ENCODE measurements at places on chromosomes 5 and 9.

DNA sequence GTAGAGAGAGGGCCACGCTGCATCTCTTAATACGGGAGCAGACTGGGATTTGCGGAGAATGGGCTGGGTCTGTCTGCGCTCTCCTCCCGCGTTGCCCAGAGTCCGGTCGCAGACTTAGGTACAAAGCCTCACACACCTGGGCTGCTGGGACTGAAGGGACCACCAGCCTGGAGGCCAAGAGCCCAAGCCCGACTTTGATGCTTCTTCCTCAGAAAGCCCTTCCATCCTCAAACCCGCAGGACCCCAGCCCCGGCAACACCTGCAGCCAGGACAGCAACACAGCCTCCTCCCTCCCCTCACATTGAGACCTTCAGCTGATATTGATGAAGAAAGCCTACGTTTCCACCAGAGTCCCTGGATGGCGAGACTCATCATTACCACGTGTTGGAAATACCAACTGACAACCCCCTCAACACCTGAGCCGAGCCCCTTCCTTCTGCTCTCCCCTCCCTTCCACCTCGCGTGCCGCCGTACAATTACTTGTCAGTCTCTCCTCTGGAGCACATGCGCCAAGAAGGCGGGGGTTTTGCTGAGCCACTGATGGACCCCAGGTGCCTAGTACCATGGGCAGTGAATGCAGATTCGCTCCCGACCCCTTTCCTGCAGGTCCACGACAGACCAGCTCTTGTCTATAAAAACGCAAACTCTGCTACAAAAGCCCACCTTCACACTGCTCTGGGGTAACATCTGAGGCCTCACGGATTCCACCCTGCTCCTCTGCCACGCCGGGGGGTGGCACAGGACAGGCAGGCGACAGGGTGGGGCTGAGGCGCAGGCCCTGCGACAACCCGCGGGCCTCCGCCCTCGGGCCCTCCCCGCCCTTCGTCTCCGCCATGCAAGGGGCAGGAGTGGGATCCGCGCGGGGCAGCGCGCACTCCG is 841 bp downstream of the ASB6 start:
- peaks cover 30% of the 10 kb centered on the region for H3K36me3 ChIP-seq
- no peak for DNase-seq
- H3K27me3 ChIP-seq, result no peaks in the 10 kb centered on the region
- H3K4me3 ChIP-seq, result peak overlapping the region; percentile 81
- peak overlapping the region; percentile 64 for H3K27ac ChIP-seq
- H3K4me1 ChIP-seq, result peaks cover 15% of the 10 kb centered on the region

DNA sequence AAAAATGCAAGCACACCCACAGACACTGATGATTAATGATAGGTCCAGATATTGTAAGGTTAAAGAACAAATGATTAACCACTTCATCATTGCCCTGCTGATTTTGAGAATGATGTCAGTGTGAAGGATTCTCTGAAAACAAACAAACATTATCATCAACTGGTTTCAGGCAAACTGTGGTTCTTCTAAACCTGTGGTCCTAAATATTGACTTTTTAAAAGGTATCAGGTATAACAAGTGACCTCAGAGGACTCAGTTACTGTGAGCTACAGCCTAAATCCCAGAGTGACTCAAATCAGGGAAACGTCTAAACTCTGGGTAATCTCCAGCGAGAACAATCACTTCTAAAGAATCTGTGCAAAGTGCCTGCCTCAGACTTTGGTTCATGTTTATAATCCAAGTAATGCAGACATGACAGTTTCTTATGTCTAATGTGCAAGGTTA is 172.3 kb upstream of the CDH6 start:
- H3K36me3 ChIP-seq, result no peaks in the 10 kb centered on the region
- H3K27ac ChIP-seq, result no peak overlapping the region
- peaks cover 2% of the 10 kb centered on the region for H3K4me1 ChIP-seq
- H3K4me3 ChIP-seq, result no peak overlapping the region
- DNase-seq, result peak; percentile 85

GRCh38 chr9:5442400-5443011 is 4.8 kb upstream of the PLGRKT start:
- no peak overlapping the region for H3K4me3 ChIP-seq
- peak; percentile 66 for DNase-seq
- H3K36me3 ChIP-seq, result no peaks in the 10 kb centered on the region
- H3K27me3 ChIP-seq, result no peaks in the 10 kb centered on the region

DNA sequence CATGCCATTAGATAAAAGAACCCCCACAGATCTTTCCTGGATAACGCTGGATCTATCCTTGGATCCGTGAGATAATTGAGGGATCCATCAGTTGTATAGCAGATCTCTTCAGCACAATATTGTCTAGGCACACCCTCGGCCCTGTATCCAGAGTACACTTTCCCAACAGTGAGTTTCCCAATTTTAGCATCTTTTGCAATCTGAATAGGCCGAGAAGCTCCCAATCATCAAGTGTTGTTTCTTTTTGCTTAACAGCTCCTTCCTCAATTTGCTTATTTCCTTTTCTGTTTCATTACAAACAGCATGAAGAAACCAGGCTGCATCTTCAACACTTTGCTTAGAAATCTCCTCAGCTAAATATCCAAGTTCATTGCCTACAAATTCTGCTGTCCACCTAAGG is 4.4 kb upstream of the SPTLC1 start:
- no peak overlapping the region for H3K4me3 ChIP-seq
- no peak for DNase-seq
- H3K36me3 ChIP-seq, result no peaks in the 10 kb centered on the region
- H3K27me3 ChIP-seq, result no peaks in the 10 kb centered on the region
- H3K4me1 ChIP-seq, result peaks cover 8% of the 10 kb centered on the region

GRCh38 chr9:73689051-73689870 is 537.6 kb downstream of the ANXA1 start:
- H3K27me3 ChIP-seq, result no peaks in the 10 kb centered on the region
- no peaks in the 10 kb centered on the region for H3K36me3 ChIP-seq
- H3K4me1 ChIP-seq, result no peaks in the 10 kb centered on the region
- no peak for DNase-seq
- no peak overlapping the region for H3K4me3 ChIP-seq

DNA sequence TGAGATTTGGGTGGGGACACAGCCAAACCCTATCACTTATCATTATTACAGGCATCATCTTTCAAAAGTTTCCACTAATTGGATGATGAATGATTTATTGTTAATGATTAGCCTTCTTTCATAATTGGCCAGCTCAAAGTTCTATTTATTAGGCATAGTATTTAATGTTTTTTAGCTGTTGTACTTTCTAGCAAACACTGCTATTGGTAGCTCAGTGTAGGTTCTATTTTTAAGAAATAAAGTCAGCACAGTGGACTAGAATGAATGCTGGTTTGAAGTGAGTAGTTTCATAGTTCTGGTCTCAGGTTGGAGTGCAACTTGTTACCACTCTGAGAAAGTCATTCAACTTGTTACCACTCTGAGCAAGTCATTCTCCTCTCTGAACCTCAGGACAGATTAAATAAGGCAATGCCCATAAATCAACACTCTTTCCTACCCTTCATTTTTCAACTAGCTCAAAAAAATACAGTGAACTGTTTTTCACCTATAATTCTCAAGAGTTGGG is 46.9 kb downstream of the JAKMIP2 start:
- H3K36me3 ChIP-seq, result no peaks in the 10 kb centered on the region
- no peak for DNase-seq
- no peaks in the 10 kb centered on the region for H3K4me1 ChIP-seq
- no peaks in the 10 kb centered on the region for H3K27me3 ChIP-seq
- no peak overlapping the region for H3K27ac ChIP-seq
- no peak overlapping the region for H3K4me3 ChIP-seq

DNA sequence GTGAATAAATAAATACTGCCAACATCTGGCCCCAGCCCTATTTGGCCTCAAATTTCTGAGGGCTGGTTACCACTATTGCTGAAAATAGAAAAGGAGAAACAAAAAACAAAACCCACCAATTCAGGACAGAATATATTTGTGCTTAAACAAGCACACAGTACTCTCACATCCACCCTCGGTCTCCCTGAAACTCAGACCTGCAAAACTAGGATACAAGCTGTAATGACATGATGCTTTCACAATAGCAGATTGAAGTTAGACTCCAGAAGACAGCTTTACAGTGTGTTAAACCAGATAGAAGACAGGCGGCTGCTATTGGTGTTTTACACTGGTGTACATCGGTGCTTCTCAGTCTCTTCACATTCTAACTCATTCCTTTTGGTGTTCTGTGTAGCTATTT is 214.9 kb upstream of the DMRT1 start:
- peaks cover 13% of the 10 kb centered on the region for H3K4me1 ChIP-seq
- DNase-seq, result no peak

GRCh38 chr5:109146591-109146990 is 263.2 kb downstream of the PJA2 start:
- H3K36me3 ChIP-seq, result no peaks in the 10 kb centered on the region
- peaks cover 4% of the 10 kb centered on the region for H3K4me1 ChIP-seq
- H3K27ac ChIP-seq, result no peak overlapping the region
- peak; percentile 42 for DNase-seq

GRCh38 chr5:131163276-131164119 is 1.6 kb downstream of the HINT1 start:
- H3K27me3 ChIP-seq, result no peaks in the 10 kb centered on the region
- H3K36me3 ChIP-seq, result peaks cover 15% of the 10 kb centered on the region
- peak overlapping the region; percentile 88 for H3K4me3 ChIP-seq
- peak; percentile 45 for DNase-seq

- DNase-seq, result no peak
- H3K4me3 ChIP-seq, result no peak overlapping the region
- no peaks in the 10 kb centered on the region for H3K36me3 ChIP-seq
- no peaks in the 10 kb centered on the region for H3K4me1 ChIP-seq
Measured at GRCh38 chr5:123527190-123527589, 15.2 kb downstream of the CSNK1G3 start.

DNA sequence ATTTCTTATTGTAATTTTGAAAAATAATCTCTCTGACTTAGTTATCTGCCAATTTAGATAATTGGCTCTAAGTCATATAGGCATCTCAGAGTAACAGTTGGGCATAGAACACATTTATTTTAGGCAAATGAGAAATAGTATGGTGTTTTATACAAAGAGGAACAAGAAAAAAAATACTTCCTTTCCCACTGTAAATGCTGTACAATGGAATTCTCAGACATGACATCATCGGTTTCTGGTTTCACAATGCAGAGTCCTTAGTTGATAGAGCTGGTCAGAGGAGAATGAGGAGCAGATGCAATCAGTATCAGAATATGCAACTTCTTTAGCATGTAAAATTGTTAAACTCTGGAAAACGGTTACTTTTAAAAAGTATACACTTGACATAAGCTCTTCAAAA is 49.4 kb downstream of the PLK2 start:
- no peak overlapping the region for H3K27ac ChIP-seq
- peaks cover 4% of the 10 kb centered on the region for H3K4me1 ChIP-seq
- H3K4me3 ChIP-seq, result no peak overlapping the region
- H3K27me3 ChIP-seq, result no peaks in the 10 kb centered on the region
- peak; percentile 95 for DNase-seq

DNA sequence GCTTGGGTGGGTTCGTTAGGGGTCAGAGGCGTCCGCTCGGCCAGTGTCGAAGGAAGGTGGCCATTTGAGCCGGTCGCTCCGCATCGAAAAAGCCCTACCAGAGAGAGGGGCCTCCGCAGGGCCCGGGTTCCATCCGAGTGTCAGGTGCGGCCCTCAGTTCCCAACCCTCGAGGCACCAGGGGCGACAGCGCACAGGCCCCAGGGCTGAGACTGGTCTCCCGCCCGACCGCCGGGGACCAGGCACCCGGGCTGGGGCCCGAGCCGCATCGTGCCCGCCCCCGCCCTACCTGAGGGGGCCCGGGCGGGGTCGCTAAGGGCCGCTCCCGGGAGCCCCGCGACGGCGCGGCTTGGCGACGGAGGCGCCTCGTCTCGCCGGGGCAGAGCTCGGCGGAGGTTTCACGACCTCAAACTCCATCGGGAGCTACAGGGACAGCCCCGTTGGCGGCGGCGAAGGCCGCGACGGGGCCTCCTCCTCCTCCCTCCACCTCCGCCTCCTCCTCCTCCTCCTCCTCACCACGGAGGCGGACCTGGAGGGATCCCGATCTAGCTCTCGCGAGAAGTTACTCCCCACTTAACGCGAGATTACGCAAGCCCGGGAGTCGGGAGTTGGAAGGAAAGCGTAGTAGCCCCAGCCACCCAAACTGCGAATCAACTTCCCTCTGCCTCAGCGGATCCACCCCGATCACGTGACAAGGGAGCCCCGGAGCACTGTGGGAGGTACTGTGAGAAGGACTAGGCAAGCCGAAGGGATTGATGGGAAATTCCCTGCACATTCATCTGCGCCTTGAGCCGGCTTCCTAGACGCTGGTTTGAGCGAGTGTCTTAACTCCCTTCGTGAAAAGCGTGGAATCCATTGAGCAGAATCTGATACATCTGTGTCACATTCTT is at the start of gene RC3H2:
TSS of gene RC3H2 (minus strand) at position 537 of the 888 bp plus-strand sequence. CDS start 7,850 bp downstream, outside the sequence.
- DNase-seq, result peak; percentile 100
- 0 out of 2 replicates have a peak, but pooled peaks cover 2% of the 10 kb centered on the region for H3K4me1 ChIP-seq
- H3K27ac ChIP-seq, result peak within 1 kb of the TSS; percentile 95
